ENCODE measurements at places on chromosomes 2 and 18.

DNA sequence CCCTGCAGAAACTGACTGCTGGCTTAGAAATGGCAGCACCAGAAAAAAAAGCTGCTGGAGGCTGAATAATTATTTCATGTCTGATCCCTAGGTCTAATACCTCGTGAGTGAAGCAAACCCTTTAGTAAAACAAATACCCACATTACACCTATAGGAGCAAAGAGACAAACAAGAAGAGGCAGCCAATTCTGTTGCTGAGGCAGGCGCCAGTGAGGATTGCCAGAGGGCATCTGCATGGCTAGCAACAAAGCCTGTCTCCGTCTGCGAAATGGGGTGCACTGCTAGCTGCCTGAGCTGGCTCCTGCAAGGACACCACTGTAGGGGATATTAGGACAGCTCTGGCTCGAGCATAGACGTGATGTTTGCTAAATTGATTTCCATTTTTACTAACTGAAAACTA lies 509.7 kb downstream of the TDRD15 start:
- ATAC-seq, result no peak

GRCh38 chr2:128557831-128558241 lies 239.2 kb upstream of the HS6ST1 start:
- ATAC-seq, result no peak

- peak; percentile 33 for ATAC-seq
These were observed 921 bp downstream of the VAPA start for GRCh38 chr18:9914584-9915290.

DNA sequence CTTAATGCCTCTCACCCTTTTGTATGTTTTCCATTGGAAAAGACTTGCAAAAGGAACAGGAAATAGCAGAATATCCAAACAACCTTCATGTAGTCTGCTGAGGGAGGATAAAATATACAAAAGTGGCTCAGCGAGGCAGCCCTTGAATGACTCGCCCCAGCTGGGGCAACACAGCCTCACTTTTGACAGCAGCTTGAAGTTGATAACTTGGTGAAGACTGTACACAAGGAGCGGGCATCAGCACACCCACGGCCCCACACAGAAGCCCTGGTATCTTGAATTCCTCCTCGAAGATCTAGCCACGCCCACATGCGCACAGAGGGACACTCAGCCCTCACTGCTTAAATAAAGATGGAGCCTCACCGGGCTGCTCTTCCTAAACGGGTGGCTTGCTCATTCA lies 161.0 kb downstream of the IRS1 start:
- ATAC-seq, result no peak

DNA sequence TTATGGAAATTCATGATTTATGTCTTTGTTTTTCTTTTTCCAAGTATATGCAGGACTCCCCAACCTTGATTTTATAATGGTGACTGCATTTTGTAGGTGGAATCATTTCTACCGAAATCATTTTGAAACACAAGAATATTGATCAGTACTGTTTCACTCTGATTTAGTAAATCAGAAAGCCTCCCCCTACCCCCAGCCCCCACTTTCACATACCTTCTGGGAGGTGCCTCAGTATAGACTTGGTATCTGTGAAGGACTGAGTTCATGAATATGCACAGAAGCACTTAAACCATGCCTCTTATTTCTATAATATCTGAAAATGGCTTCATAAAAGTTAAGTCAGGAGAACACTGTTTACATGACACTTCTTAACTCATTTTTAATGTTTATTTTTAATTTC lies 147.7 kb downstream of the AGPS start:
- peak; percentile 34 for ATAC-seq

DNA sequence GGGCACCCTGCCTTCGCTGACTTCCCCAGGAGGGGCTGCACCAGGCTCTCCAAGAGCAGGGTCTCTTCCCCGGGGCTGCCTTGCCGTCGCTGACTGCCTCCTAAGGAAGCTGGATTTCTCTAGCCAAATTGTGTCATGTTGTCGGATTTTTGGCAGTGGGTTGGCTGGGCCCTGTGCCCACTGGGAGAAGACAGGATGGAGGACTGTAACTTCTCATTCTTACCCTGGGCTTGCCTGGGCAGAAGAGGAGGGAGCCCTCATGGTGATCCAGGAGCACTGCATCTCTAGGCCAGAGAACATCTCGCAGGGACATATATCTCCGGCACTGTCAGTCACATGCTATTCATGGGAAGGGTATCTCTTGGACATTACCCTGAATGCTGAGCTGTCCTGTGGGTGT lies 6.3 kb downstream of the MYO7B start:
- no peak for ATAC-seq

- peak; percentile 67 for ATAC-seq
These were observed 290.3 kb upstream of the CCDC68 start for GRCh38 chr18:55249550-55249949.

DNA sequence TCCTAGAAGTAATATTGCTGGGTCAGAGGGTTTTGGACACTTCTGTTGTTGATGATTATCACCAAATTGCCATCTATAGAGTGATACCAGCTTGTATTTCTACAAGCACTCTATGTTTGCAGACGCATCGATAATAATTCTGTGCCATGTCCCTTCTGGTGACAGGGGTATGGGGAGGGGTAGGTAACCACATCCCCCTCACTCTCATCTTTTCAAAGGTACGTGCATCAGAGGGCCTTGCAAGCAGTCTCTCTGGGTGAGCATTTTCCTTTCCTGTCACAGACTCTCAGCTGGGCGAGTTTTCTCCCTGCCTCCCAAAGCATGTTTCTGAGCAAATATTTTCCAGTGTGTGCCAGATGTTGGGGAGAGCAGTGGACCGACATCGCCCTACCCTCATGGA lies 98.0 kb downstream of the SMAD7 start:
- ATAC-seq, result peak; percentile 13

GRCh38 chr2:203894262-203894661 lies 26.7 kb downstream of the CTLA4 start:
- ATAC-seq, result peak; percentile 49

DNA sequence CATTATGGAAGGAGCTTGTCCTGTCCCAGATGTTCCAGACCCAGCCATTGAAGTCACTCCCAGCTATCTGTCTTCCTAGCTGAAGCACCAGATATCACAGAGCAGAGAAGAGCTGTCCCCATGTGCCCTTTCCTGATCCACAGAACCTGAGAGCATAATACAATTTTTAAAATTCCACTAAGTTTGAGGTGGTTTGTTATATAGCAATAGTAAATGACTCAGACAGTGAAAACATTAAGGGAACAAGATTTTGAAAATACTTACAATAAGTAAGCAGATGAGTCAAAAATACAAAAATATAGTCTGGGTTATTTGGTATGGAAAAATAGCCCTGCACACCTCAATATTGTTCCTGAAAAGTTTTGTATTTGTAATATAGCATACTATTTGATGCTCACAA lies 85.8 kb upstream of the GLS start:
- ATAC-seq, result peak; percentile 3

DNA sequence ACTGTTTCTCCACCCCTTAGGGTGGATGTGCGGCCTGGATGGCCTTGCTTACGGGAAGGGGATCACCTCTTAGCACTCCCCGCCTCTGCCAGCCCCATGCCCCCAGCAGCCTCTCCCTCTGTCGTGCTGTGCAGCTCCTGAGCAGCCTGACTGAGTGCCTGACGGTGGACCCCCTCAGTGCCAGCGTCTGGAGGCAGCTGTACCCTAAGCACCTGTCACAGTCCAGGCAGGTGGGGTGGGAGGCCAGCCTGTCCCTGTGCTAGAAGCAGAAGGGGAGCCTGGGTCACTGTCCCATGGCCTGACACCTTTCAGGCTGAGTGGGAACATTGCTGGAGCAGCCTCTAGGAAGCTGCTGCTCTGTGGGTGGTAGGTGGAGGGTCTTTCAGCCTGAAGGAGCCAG lies 5.2 kb downstream of the TMEM214 start:
- ATAC-seq, result no peak

DNA sequence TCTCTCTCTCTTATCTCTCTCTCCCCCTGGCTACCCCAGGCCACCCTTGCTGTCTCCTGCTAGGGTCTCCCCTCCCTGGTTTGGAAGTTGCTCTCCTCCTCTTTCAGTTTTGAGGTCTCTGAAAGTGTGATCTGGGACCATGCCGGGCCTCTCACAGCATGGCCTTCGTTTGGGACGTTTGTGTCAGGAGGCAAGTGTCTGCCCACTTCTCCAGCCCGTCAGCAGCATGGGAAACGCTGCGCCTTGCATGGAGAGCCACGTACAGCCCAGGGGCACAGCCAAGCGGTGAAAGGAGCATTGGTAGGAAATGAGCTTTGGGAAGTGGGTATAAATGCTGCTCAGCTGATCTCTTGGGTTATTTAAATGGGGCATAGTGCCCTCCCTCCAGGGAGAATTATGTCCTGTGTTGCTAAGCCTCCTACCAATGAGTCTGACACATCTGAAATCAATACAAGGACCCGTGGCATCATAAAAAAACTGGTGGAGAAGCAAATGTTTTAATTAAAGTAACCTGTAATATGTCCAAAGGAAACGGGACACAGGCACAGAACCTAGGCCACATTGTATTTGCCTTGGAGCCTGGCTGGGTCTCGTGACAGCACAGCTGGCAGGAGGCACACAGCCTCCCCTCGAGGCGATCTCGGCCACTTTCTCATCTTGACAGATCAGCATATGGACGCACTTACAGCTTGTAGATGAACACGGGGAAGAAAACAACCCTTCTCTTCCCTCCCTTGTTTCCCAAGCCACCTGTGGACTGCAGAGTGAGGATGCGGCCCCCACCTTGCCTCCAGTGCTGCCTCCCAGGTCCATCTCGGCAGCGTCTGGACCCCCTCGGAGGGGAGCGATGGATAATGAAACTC lies 72.7 kb downstream of the SH3RF3 start:
- ATAC-seq, result no peak

- ATAC-seq, result no peak
These were observed 280.1 kb upstream of the SALL3 start for GRCh38 chr18:78699499-78699898.

- ATAC-seq, result no peak
These were observed 849 bp upstream of the ITGB6 start for GRCh38 chr2:160200921-160201320.

DNA sequence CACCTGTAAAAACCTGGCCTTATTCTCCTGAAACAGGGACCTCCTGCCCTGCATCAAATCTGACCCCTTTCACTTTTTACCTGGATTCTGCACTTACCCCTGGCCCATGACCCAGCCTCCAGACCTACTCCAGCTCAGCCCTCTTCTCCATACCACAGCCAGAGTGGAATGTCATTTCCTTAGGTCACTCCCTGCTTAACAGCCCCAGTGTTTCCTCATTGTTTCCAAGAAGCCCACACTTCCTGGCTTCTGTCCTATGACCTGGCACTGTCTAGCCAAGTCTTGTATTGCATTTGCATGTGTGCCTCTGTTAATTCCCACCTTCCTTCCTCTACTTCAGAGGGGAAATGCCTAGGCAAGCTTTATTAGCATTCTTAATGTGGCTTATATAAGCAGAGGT lies 51.4 kb upstream of the TRIB2 start:
- ATAC-seq, result no peak

GRCh38 chr18:57585855-57586250 lies 649 bp downstream of the FECH start:
- peak; percentile 40 for ATAC-seq

DNA sequence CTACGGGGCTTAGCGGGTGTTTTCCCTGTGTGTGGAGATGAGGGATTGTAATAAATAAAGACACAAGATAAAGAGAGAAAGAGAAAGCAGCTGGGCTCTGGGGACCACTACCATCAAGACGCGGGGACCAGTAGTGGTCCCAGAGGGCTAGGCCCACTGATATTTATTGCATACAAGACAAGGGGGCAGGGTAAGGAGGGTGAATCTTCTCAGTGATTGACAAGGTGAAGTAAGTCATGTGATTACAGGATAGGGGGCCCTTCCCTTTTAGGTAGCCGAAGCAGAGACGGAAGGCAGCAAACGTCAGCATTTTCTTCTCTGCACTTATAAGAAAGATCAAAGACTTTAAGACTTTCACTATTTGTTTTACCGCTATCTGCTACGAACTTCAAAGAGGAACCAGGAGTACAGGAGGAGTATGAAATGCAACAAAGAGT lies 4.5 kb upstream of the GAL3ST2 start:
- ATAC-seq, result peak; percentile 18

- ATAC-seq, result no peak
These were observed 9.1 kb downstream of the SMAD7 start for GRCh38 chr18:48941672-48942071.

- ATAC-seq, result no peak
These were observed 43.2 kb downstream of the SLC5A7 start for GRCh38 chr2:108029496-108029895.

DNA sequence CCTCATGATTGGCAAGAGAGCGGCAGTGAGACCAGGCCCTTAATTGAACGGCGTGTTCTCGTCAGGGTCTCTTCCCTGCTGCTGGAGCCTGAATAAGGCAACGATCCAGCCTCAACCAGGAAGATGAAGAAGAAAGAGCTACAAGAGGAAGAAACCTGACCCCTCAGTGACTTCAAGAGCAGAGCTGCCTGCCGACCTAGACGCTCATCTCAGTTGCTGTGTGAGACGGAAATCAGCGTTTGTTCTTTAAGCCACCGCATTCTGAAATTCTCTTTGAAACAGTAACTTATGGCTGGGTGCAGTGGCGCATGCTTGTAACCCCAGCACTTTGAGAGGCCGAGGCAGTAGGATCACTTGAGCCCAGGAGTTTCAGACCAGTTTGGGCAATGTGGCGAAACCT lies 29.6 kb upstream of the KCNG3 start:
- ATAC-seq, result no peak

DNA sequence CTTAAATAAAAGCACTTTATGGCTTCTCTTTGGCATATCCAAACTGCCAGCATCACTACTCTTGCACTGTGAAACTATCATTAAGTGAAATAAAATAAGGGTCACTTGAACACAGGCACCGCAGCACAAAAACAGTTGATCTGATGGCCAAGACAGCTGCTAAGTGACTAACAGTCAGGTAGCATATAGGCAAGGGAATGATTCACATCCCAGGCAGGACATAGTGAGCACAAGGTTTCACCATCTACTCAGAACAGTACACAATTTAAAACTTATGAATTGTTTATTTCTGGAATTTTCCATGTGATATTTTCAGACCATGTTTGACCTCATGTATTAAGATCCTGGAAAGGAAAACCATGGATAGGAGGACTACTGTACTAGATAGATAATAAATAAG lies 214.2 kb downstream of the MREG start:
- no peak for ATAC-seq

GRCh38 chr2:64459575-64459974 lies 5.6 kb downstream of the LGALSL start:
- no peak for ATAC-seq

DNA sequence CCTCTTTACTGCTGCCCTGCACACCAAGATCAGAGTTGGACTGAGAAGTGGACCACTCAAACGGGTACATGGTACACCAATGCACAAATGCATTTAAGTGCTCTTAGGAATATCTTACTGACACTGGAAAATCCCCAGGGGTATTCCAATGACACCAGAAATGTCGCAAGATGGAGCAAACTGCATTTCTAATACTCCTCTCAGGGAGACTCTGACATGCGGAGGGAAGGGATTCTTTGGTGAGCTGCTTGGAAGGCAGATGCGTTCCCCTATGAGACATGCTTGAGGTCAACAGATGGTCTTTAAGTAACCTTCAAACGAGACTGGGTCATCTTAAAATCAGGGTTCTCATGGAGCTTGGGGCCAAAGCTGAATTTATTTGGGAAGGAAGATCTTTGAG lies 521.8 kb upstream of the TCF4 start:
- ATAC-seq, result no peak

- ATAC-seq, result no peak
These were observed 568.5 kb upstream of the SLC8A1 start for GRCh38 chr2:41020358-41020757.
